Stimulated activated CD4-positive, alpha-beta T cell treated with anti-CD3 and anti-CD28 coated beads, TNF-alpha, amount 100 ng/mL, for 1 hour (primary cell): ENCODE measurements at places on chromosomes 16 and 17.

GRCh38 chr16:29777576-29778350 is at the start of gene ZG16:
Gene ZG16 (plus strand): TSS chr16:29778256. CDS start chr16:29779267, 1,011 bp downstream.
- DNase-seq: no peak

GRCh38 chr17:51526507-51526906 is 266.2 kb downstream of the UTP18 start:
- no peak for DNase-seq

- DNase-seq: no peak
Observed at GRCh38 chr17:561116-561515, 153.5 kb downstream of the VPS53 start.

DNA sequence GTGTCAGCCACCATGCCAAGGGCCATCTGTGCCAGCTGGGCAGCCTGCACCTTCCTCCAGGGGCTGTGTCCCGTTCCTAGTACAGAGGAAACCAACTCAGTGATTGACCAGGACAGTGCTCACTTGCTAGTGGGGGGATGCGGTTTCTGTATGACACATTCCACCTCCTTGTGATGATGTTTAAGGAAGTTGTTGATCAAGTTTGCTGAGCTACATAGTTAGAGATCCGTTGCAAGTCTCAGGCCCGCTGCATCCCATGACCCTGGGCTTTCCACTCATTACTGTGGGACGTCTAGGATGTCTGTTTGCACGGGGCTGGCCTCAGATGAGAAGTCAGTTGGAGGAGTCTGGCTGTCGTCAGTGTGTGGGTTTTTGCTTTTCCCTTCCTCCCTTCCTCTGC is 33.6 kb downstream of the RNF213 start:
- no peak for DNase-seq

DNA sequence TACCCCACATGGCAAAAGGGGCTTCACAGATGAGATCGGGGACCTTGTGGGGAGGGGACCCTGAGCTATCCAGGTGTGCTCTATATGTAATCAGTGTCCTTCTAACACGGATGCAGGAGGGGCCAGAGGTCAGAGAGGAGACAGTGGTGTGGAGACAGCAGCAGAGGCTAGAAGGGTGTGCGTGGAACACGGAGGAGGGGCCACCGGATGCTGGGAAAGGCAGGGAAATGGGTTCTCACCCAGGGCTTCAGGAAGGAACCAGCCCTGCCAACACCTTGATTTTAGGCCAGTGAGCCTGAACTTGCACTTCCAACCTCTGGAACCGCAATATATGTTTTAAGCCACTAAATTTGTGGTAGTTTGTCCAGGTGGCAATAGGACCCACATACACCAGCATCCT is 4.6 kb upstream of the SLC38A8 start:
- DNase-seq: no peak
